Frontal cortex (tissue), 4 donors: ENCODE measurements at places on chromosomes 12 and 14. TPM values are rescaled to one million over a fixed set of nuclear protein-coding genes. Genes with fewer than 3 reads are reported as not detected.

The DAO gene
- total RNA-seq = not detected

The E2F7 gene
- total RNA-seq = 1.2 TPM

The ETFRF1 gene
- total RNA-seq = 29.8 TPM

The BCL2L14 gene
- total RNA-seq = not detected

The MYH6 gene
- total RNA-seq = not detected

The INHBE gene
- total RNA-seq = not detected

The KRT73 gene
- not detected for total RNA-seq

The TPH2 gene
- total RNA-seq = under 0.01 TPM

The GALC gene
- 37.1 TPM for total RNA-seq

The NINJ2 gene
- 2.9 TPM for total RNA-seq

The ADCY4 gene
- total RNA-seq = 0.82 TPM

The GSC gene
- total RNA-seq = not detected

The CRIP1 gene
- not detected for total RNA-seq

The NTS gene
- 6.5 TPM for total RNA-seq

The GPRC5D gene
- total RNA-seq = not detected

The RBMS2 gene
- total RNA-seq = 2.4 TPM

The SETD3 gene
- total RNA-seq = 119 TPM

The PZP gene
- total RNA-seq = under 0.01 TPM

The MOAP1 gene
- total RNA-seq = 80.7 TPM

The AKAP5 gene
- 37.5 TPM for total RNA-seq

The CCDC38 gene
- total RNA-seq = not detected

The MYRFL gene
- total RNA-seq = 0.82 TPM

The GUCY2C gene
- total RNA-seq = under 0.01 TPM
